ENCODE measurements at places on chromosomes 16 and 17.
A peak's percentile ranks its signal among the peaks of the same experiment; 100 is the strongest.

DNA sequence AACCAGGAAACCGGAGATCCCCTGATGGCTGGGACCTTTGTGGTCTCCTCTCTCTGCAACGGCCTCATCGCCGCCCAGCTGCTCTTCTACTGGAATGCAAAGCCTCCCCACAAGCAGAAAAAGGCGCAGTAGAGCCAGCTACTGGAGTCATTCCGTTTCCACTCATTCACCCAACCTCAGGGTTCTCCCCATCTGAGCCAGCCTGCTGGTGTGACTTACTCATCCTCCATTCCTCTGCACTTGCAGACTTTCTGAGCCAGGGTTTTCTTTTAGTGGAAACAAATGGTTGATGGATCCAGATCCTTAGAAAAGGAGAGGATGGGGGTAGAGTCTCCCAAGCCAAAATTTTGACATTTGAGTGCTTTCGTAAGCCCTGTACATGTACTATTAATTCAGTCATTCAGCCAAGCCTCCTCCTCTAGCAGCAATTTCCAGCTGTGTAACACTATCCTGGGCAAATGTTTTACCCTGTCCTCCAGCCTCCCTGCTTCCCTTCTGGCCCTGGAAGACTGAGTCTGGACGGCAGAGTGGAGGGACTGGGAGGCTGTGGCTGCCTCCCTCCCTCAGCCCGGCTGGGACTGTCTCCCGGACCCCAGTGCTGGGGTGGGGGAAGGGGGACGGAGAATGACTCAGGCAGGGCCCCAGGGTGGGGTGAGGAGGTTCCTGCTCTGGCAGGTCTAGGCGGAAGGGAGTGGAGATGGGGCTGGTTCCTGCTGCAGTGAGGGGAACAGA, 2.3 kb downstream of the SOX15 start:
- DNase-seq: no peak

DNA sequence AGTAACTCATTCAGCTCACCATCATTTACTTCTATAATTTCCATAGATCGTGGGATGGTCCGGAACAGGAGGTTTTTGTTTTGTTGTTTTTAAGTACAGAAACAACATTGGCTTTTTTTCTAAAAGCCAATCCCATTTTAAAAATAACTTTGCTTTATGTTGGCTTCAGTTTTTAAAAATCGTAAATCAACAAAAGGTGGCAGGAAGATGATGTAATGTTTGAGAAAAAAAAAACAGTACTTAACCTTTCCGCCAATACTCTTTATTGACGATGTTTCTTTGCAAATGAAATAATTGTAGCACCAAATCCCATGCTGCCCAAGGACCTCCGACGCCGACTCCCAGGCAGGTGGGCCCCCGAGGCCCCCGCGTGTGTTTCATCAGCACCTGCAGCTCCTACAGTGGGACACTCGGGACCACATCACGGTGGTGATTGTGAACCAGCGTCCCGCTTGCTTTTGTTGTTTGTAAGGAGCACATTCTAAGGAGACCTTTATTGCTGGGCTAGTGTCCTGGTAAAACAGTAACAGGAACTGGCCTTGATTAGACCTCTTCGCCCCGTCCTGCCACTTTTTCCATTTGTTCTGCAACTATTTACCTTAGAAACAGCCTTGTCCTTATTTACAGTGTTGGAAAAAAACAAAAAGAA, 140.2 kb upstream of the CHMP6 start:
- DNase-seq: no peak

DNA sequence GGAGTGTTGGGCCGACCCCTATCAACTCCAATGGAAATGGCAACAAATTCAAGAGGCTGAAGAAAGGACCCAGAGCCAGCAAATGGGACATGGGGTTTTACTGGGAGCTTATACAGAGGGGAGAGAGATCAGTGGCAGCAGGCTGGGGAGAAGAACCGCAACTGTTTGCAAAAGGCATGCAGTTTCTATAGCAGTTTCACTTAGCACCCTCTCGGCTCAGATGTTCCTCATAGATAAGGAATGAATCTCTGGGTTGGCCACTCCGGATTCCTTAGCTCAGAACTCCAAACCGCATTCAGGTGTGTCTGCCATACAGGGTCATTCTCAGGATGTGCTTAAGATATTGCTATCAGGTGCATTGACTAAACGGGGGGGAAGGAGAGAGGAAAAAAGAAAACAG, 71.1 kb upstream of the RPL38 start:
- no peak for DNase-seq

GRCh38 chr17:57853695-57854094, 3.9 kb upstream of the MRPS23 start:
- DNase-seq: no peak

DNA sequence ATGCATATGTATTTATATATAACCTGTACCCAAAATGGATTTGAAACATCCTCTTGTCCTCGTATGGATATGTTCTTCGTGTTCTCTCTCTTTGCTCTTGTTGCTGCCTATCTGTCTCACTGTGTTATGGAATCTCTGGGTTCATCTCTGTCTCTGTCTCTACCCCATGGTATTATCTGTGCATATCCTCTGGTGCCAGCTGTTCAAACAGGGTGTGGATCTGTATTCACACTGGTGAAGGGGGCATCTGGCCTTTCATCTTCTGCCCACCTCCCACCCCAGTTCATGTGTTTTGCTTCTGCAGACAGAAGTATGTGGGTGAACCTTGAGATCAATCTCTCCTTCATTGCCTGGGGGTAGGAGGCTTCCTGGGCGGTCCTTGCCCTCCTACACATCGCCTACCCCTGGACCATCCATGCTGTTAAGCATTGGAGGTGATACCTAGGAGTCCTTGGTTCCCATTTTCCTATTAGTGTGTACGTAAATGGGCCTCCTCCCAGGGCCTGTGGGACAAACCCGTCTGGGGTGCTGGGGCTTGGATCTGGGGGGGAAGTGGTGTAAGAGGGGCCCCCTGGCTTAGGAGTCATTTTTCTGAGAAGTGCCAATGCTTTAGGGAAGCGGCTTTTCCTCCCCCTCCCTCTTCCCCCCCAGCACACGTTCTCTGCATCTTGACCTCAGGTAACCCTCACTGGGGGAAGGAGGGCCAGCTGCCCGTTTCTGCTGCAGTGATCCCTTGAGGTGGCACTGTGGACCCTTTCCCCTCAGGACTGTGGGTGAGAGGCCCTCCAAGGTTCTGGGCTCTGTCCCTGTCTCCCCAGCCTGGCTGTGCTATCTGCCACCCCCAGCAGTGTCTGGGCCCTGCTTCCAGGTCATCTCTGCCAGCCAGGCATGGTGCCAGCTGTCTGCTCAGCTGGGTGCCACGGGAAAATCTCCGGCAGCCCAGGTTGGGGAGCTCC, 21.1 kb downstream of the RARA start:
- no peak for DNase-seq

GRCh38 chr17:41403404-41404023, 6.1 kb upstream of the KRT31 start:
- DNase-seq: no peak

DNA sequence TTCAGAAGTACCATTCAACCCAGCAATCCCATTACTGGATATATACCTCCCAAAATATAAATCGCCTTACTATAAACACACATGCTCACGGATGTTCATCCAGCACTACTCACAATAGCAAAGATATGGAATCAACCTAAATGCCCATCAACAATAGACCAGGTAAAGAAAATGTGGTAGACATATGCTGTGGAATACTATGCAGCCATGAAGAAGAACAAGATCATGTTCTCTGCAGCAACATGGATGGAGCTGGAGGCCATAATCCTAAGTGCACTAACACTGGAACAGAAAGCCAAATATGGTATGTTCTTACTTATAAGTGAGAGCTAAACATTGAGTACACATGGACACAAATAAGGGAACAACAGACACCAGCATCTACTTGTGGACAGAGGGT, 7.8 kb downstream of the ALOX15 start:
- DNase-seq: no peak

- no peak for DNase-seq
These were observed 10.5 kb upstream of the C17orf58 start for GRCh38 chr17:68006797-68007196.

GRCh38 chr17:43759836-43760235, 1.2 kb upstream of the SOST start:
- no peak for DNase-seq

GRCh38 chr16:7257016-7257415, 75.6 kb upstream of the RBFOX1 start:
- DNase-seq: no peak

DNA sequence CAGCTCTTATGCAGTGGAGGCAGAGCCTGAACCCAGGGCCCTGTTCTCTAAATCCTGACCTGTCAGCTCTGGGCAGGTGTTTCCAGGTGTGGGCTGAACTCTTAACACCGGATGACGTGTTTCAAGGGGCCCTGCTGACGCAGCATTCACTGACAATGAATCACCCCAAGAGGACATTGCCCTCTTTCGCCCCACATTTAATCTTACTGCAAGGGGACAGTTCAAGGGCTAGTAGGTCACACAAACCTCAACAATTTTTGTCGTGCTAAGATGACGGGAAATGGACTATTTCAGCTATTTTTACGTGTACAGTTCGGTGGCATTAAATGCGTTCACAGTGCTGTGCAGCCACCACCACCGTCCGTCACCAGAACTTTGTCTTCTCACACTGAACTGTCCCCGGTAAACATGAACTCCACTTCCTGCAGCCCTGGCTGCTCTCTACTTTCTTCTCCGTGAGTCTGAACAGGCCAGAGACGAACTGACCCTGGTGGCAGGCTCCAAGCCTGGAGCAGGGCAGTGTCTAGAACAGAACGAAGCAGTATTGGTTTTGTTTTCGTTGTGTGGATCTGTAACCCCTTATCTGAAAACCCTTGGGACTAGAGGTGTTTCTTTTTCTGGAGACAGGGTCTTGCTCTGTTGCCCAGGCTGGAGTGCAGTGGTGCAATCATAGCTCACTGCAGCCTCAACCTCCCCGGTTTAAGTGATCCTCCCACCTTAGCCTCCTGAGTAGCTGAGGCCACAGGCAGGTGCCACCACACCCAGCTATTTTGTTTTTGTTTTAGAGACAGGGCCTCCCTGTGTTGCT, 88.4 kb upstream of the CIBAR2 start:
- no peak for DNase-seq

DNA sequence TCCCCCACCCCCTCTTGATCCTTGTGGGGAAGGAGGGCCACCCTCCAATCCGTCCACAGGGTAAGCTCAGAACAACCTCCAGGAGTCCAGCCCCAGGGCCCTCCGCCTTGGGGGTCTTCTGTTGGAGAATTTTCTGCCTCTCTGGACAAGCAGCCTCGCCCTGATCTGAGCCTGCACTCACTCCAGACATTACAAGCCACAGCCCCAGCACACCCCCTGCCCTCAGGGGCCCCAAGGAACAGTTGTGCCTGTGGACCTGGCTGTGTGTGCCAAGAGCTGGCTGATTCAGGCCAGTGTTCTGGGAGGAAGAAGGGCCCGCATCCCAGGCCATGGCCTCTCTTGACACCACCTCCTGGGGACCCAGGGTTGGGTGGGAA, 477 bp upstream of the ARHGAP27 start:
- no peak for DNase-seq

- no peak for DNase-seq
These were observed 10.3 kb upstream of the ZFHX3 start for GRCh38 chr16:73058221-73058615.

GRCh38 chr16:71473891-71474290, 11.8 kb upstream of the ZNF23 start:
- DNase-seq: no peak

DNA sequence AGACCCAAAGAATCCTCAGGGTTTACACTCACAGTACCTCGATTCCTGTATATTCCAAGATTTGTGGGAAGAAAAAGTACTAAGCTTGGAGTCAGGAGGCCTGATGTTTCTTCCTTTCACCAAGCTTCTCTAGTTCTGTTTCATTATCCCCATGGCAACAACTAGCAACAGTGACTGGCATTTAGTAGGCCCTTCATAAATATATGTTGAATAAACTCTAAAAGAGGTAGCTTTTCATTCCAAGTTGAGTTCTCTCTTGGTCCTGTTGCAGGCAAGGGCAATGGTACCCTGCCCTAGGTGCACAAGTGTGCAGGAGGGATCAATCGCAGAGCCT, 527 bp upstream of the UBE2Z start:
- DNase-seq: no peak

GRCh38 chr16:23857256-23857880, 21.6 kb downstream of the PRKCB start:
- no peak for DNase-seq

GRCh38 chr17:74763565-74764387, 12.4 kb downstream of the NAT9 start:
- DNase-seq: no peak

DNA sequence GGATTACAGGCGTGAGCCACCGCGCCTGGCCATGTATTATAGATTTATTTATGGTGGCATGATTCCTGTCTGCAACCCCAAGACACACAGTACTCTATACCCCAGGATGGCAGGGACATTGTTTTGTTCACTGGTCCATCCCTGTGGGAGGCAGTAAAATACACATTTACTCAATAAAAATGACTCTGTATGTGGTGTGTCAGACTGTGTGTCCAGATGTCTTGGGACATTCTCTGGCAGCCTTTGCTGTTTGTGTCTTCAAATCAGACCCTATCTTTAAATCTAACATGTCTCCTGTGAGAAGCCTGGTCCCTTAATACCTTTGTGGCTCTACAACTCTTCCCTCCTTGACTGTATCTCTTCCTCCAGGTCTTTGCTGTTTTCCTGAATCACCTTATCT, 1.7 kb upstream of the COASY start:
- DNase-seq: no peak

GRCh38 chr16:4744555-4745273, 10.4 kb downstream of the DNAAF8 start:
- DNase-seq: no peak

DNA sequence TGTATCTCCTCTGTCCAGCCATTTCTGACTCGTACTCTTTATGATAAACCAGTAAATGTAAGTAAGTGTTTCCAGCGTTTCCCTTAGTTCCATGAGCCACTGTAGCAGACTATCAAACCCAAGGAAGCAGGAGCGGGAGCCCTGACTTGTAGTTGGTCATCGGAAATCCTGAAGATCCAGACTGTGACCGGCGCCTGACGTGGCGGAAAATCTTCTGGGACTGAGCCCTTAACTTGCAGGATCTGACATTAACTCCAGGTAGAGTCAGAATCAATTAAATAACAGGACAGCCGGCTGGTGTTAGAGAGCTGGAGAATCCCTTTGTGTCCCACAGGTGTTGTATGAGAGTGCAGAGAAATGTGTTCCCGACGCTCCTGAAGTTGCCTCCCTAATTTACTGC, 4.0 kb downstream of the GLOD4 start:
- no peak for DNase-seq

DNA sequence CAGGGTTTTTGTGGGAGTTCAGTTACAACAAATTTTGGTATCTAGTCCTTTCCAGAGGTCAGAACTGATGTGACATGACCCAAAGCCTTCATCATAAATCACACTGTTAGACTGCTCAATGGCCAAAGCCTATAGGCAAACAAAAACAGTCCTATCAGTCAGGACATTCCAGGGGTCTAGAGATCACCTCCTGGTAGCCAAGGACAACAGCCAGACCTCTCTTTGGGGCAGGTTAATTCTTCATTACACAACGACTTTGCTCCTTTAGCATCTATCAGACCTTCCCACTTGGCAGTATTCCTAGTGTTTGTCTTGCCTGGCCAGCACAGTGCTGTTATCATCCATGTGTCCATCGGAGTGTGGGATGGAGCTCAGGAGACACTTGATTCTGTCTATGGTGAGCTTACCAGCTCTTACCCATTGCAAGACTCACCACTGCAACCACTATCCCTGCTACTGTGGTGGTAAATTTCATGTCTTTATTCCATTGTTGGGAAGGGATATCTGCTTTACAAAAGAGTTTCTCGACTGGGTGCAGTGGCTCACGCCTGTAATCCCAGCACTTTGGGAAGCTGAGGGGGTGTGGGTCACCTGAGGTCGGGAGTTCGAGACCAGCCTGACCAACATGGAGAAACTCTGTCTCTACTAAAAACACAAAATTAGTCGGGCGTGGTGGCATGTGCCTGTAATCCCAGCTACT, 95.5 kb upstream of the DHX40 start:
- no peak for DNase-seq

GRCh38 chr16:23296994-23297393, 5.1 kb upstream of the SCNN1B start:
- DNase-seq: peak; percentile 6

Measured in stimulated activated CD4-positive, alpha-beta T cell treated with anti-CD3 and anti-CD28 coated beads, TNF-alpha, amount 100 ng/mL, for 48 hours (primary cell).